ENCODE measurements at places on chromosomes 6 and 20.

- no peak for DNase-seq
These were observed 821.3 kb downstream of the TFAP2A start for GRCh38 chr6:9593554-9593953.

GRCh38 chr6:151326116-151326825 is 65.1 kb downstream of the ZBTB2 start:
- DNase-seq = no peak

DNA sequence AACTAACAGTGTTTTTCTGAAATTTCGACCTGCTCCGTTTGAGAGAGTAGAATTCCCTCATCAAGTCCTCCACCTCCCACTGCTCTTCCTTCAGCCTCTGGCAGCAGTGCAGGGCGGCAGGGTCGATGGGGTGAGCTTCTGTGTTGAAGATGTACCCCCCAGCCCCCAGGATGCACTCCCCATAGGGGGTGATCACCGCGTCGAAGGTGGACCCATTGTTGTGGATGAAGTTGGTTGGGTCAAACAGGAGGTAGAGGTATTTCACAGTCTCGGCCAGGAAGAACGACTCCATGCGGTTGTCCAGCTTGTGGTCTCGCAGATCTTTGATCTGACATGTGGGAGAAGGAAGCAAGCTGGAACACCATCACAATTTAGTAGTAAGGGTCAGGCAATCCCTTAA is 23.0 kb upstream of the TRPC4AP start:
- no peak for DNase-seq

GRCh38 chr6:144131248-144131709 is 19.0 kb upstream of the STX11 start:
- no peak for DNase-seq

DNA sequence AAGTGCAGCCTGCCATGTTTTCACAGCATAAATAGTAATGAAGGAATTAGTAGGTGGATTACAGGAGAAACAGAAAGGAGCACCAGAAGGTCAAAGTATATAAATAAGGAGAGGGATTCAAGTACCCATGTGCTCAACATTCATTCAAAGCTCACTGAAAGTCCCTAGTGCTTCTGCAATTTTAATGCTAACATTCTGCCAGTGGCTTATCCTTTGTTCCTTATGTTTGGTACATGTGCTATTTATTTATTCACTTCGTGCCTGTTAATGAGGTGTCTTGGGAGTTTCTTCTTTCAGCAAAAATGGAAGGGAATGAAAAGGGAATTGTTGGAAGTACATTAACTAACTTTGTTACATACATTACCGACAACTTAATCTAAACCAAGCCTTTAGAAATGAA is 105.7 kb downstream of the CRYBG1 start:
- DNase-seq = no peak

- DNase-seq = no peak
These were observed 137.2 kb downstream of the EDN3 start for GRCh38 chr20:59437601-59438031.

DNA sequence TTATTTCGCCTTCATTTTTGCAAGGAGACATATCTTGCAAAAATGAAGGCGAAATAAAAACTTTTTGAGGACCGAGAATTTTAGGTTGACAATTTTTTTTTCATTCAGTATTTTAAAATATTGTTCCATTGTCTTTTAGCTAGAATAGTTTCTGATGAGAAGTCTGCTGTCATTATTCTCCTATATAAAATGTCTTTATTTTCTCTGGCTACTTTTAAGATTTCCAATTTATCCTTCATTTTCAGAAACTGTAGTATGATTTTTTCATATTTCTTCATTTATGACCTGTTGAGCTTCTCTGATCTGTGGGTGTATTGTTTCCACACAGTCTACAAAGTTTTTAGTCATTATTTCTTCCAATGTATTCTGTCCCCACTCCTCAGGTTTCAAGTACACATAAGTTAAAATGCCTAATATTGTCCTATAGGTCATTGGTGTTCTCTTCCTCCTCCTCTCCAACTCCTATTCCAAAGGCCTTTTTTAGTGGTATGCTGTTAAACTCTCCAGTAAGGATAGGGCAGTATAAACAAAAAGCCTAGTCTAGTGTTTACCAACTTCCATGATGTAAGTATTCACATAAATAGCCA is 15.7 kb downstream of the AHI1 start:
- DNase-seq = no peak

DNA sequence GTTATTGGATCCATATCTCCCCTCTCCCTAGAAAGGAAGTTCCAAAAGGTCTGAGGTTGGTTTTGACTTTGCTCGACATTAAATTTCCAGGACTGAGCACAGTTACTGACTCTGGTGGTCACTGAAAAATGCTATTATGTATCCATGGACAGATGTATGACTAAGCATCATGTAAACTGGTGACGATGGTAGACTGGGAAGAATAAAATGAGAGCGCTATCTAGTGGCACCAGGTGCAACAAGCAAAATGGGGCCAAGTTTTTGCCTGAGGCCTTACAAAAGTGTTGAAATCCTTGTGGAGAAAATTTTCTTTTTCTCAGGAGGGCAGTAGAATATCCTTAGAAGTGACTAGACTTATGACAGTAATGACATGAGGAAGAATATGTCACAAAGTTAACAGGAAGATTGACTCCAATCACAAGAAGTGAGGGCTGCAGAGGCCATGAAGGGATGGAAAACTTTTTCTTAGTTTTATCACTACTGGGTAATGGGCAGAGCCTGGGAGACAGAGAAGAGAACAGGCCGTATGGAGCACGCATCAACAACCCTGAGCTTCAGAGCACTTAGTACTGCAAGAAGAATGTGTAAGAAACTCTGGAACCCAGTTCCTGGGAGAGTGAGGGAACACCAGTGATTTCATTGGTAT is 88.9 kb upstream of the ELOVL5 start:
- no peak for DNase-seq

GRCh38 chr20:9400171-9401025 is 114.0 kb upstream of the LAMP5 start:
- no peak for DNase-seq

DNA sequence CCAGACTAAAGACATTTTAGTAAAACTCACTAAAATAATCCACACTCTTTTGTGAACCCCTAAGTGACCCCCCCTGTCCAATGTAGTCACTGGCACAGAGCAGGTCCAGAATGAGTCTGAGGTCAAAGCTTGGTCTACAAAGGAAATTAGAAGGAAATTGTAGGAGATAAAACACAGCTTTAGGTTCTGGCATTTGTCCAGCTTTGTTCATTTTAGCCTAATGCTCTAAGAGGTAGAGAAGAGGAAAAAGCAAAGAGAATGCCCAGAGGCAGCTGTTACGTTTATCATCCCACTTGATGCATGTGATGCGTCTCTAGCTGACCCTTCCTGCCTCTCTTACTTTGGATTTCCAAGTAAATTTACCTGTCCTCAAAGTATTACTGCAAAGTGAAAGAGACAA is 62.5 kb downstream of the CNKSR3 start:
- no peak for DNase-seq

- no peak for DNase-seq
These were observed 27.6 kb upstream of the LY86 start for GRCh38 chr6:6560909-6561308.

GRCh38 chr6:110492584-110492983 is 16.2 kb upstream of the SLC22A16 start:
- no peak for DNase-seq

GRCh38 chr6:11462742-11463397 is 74.7 kb upstream of the TMEM170B start:
- DNase-seq = no peak

- no peak for DNase-seq
These were observed 117.9 kb downstream of the CDH4 start for GRCh38 chr20:61369731-61370520.

DNA sequence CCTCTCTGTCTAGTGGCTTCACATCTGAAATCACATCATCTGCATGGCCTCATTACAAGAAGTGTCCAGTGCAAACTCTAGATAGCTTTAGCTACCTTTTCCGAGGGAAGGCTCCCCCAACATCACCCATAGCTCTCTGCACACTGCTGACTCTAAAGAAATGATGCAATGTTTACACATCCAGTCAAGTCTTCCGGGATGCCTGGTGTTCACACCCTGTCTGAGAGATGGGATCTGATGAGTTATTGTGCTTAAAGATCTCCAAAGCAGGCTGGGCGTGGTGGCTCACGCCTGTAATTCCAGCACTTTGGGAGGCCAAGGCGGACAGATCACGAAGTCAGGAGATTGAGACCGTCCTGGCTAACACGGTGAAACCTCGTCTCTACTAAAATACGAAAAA is 404.6 kb upstream of the IRAK1BP1 start:
- no peak for DNase-seq

DNA sequence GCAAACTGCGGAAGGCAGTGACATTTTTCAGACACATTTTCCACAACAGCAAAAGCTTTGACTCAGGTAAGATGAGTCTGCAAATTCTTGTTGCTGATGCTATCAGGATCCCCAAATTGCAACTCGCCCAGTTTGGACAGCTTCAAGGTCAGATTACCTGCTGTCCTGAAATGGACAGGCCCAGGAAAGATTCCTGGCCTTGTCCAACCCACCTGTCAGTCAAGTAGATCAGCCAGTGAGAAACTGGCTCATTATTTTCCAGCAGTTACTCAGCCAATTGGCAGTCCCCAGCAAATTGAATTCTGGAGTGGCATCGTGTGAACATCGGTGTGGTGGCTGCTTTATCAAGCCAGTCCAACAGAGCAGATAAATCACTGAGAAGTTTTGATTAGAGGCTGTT is 84.5 kb upstream of the SNAP25 start:
- DNase-seq = no peak

DNA sequence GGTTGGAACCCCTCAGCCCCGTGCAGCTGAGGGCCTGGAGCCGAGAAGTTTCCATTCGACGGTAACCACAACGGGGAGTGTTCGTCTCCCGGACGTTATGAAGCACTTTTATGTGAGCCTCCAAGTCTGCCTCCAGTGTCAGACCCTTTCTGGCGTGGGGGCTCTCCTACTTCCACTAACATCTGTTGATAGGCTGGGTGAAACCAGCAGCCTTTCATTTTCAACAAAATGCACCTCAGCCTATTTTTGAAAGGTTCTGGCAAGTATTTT is 257.4 kb downstream of the THBS2 start:
- no peak for DNase-seq

DNA sequence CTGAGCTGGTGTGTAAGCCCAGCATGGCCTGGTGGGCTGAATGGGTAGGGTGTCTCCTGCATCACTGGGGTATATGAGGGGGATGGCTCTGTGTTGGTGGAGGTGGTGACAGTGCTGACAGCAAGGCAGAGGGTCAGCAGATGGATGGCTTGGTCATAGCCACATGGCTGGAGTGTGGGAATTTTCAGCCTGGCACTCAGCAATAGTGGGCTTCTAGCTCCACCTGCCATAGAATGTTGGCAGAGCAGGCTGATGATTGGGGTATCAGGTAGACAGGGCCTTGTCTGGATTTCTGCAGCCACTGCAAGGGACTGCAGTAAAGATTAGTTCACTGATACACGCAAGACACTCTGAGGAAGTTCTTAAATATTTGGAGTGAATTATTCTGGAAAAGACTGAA is 137.5 kb upstream of the BACH2 start:
- DNase-seq = no peak

DNA sequence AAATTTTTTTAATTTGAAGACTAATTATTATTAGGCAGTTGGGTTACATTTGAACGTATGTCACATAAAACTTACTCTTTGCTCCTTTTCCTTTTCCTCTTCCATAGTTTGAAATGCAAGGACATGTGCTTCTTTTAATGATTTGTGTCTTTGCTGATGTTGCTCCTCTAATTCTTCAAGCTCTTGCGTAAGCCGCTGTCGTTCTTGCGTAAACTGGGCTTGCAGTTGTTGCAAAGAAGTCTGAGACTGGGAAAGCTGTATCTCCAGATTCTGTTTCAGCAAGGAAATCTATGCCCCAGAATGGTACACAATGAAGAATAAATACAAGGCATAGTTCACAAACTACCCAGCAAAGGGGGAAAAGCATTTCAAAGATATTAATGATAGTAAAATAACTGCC is 45.1 kb upstream of the MCM9 start:
- no peak for DNase-seq

DNA sequence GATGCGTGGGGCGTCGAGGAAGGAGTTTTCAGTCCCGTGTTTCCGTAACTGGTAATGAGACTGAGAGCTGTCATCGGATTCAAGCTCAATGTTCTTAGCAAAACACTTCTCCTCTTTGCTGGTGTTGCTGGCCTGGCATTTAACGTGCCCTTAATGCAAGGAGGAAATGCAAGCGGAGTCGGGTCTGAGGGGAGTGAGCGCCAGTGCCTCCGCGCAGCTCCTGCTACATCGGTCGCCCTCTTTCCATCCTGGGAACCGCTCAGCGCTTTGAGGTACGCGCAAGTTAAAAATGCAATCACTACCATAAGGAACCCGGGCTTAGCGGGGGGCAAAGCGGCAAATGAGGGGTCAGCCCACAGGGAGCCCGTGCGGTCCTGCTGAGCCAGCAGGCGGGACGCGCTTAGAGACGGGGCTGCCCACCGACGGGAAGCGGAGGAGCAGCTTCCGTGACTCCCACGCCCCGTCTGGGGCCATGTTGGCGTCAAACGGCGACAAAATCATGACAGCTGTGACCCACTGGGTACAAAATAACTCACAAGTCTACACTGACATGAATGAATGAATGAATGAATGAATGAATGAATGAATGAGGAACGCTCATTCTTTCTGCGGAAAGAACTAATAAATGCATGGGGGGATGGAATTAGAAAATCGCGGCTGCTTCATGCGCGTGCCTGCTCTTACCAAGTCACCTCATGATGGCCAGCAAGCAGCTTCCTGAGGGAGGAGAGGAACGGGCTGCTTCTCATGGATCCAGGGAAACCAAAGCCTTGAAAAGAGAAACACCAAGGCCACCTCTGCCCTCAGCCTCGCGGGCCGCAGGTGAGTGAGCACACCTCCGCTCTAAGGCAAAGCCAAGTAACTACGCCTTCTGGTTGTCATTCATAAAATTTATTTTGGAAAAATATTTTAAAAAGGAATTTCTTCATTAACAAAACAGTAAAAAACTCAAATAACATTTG is 9.3 kb downstream of the DLL1 start:
- no peak for DNase-seq

- DNase-seq = no peak
These were observed 72.7 kb downstream of the LY86 start for GRCh38 chr6:6661191-6661590.

DNA sequence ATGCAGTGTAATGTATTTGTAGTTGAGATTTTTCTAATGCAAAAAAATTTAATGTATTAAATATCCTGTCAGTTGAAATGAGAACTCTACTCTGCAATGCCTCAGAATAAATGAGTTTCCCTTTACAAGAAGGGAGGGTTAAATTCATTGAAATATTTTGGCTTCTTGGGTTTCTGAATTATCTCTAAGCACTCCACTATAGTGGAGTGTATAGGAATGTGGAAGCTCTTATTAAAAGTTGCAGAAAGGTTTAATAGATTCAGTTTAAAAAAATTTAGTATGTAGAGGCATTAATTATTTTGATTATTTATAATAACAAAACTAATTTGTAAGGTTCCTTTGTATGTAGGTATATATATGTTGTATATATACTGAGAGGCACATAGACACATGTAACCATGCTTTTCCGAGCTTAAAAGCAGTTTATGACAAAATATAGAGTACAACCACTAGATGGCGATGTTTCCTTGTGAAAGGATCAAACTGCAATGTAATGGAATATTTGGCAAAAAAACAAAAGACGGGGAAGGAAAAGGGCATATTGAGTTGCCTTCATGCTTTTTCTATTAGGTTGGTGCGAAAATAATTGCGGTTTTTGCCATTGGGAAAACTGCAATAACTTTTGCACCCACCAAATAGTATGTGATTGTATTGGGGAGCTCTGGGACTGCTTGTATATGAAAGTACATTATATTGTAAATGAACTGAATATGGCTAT is 144.2 kb downstream of the MYO6 start:
- no peak for DNase-seq

All from stimulated activated CD4-positive, alpha-beta T cell treated with anti-CD3 and anti-CD28 coated beads, Interleukin-1b, Interleukin-23, amount 100 ng/mL, for 4 hours (primary cell).